ENCODE measurements at places on chromosomes 4 and X.

DNA sequence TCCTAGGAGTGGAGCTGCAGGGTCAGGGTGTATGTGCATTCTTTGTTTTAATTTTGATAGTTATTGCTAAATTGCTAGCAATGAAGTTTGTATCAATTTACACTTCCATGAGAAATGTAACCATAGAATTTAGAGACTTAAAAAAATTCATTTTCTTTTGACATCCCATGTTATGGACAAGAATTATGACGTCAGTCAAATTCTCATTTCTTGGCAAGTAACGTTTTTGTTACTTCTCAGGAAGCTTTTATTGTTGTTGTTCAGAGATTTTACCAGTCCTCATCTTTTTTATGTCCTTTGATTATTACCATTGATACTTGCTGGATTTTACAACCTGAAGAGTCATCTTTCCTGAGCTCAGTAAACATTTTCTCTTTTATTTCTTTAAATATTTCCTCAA lies 417.5 kb upstream of the ARX start:
- DNase-seq, result no peak

DNA sequence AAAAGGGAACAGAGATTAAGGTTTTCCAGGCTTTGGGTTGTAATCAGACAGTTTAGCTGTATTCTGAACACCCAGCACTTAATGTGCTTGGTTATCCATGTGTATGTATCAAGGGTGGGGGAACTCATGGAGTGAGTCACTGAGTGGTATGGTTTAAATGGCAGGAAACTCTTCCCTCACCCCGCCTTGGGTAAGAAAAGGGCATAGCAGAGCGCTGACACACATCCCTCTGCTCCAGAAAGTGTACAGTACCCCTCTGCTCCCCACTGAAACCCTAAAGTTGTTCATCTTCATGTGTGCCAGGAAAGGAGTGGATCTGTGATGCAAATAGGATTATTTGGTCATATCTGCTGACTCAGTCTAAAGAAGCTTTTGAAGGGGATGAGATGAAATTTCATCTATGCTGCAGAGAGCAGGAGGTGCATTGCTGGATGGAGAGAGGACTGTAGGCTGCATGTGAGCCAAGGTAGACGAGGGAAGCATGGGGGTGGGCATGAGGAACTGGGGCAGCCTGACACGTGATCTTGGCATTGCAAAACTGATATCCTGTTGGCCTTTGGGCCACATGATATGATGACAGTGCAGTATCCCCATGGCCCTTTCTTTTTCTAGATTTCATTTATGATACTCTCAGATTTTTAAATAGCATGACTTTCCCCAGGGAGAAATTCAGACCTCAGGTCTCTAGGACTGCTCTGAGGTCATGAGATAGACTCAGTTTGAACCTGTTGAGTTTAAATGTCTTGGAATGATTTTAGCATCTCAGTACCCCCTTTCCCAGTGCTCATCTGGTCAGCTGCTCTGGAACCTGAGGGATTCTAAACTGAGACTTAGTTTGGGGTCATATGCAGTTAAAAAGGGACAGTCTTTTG lies 84.8 kb downstream of the TMEM164 start:
- no peak for DNase-seq

DNA sequence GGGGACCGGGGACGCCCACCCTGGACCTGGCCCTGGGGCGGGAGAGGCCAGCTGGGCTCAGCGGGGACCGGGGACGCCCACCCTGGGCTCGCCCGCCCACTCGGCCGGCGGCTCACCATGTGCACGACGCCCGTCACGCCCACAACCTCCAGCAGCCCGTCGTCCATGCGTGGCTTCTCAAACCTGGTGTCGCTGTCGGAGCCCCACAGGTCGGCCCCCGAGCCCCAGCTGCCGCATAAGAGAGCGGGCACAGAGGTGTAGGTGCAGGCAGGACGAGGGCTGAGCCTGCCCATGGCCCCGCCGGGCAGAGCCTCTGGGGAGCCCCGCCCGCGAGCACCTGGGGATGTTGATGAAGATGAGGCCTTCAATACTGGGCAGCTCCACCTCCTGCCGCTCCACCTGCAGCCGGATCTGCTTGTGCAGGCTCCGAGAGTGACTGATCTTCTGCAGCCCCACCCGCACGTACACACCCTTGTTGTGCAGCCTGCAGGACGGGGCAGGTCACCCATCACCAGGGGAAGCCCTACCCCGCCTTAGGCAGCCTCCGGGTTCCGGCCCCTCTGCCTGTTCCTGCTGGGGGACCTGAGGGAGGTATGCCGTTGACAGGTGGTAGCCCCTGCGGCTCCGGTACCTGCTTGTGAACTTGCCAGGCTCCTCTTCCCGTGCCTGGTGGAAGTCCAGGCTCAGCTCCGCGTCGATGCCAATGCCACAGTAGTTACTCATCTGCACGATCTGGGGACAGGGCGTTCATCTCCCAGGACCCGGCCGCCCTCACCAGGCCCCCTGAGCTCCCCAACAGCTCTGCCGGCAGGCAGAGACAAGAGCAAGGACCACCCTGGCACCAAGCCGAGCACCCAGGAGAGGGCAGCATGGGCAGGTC lies 11.8 kb downstream of the DGKQ start:
- no peak for DNase-seq

DNA sequence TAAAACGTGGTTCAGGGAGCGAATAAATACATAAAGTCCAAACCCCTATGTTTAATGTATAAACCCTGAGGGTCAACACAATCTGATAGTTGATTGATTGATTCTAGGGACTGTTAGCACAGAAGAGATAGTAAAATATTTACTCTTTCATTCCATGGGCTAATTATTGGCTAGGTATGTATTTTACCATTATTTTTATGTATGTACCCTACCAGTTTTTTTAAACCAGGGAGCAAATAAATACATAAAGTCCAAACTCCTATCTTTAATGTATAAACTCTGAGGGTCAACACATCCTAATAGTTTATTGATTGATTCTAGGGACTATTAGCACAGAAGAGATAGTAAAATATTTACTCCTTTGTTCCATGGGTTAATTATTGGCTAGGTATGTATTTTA lies 40.0 kb downstream of the ZFX start:
- no peak for DNase-seq

- no peak for DNase-seq
Measured at GRCh38 chrX:1673337-1673736, 58.5 kb downstream of the ASMT start.

DNA sequence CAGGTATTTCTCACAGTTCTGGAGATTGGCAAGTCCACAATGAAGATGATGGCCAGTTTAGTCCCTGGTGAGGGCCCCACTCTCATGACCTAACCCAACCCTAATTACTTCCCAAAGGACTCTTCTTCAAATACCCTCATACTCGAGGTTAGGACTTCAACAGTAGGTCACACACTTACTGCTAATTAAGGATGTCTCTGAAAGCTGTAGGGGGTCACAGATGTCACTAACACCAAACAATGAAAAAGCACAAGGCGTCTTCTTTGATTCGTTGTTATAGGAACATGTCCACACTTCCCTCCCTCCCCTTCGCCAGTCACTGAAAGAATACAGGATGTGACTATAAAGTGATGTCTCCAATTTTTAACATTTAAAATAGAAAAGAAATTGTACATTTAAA lies 309.7 kb downstream of the PACRGL start:
- DNase-seq, result no peak

GRCh38 chr4:5337731-5338130 lies 286.5 kb downstream of the STK32B start:
- no peak for DNase-seq

GRCh38 chrX:105910563-105911105 lies 88.3 kb downstream of the NRK start:
- DNase-seq, result no peak

DNA sequence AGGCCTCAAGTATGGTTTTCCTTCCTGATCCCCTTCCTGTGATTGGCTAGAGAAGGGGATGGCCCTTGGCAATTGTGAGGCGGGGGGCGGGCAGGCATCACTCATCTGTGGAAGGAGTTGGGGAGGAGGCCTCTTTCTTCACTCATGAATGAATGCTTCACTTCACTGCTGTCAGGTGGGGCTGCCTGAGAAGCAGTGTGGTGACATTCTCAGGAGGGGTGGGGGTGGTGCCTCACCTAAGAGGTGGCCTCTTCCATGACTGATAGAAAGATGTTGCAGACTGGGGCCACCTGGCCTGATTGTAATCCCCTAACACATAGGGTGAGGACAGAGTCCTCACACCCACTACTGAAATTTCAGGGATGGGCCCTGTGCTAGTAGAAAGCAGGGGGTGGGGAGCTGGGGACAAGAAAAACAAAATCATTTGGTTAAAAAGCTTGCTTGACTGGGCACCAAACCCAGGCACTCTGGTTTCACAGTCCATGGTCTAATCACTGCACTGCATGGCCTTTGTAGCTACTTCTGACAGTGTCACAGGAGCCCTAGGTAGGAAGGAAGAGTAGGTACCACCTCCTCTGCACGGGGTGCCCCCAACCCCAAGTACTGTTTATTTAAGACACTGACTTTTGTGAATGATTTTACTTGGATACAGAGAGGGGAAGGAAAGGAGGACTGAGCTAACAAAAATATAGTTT lies 5.6 kb upstream of the HOPX start:
- DNase-seq, result no peak

DNA sequence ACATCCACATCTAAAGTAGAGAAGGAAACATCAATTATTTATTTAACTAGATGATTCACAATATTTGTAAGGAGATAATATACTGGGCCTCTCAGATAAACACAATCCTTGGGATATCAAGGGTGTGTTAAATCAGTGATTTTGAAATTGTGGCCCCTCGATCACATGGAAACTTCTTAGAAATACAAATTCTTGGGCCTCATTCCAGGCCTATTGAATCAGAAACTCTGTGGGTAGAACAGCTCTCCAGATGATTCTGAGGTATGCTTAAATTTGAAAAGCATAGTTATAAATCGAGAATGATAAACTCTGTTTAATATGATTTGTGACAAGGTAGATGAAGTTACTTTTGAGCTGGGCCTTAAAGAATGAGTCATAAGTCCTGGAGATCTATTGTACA lies 64.3 kb upstream of the GPR174 start:
- DNase-seq, result no peak

- DNase-seq, result no peak
Measured at GRCh38 chr4:137609718-137610430, 77.6 kb upstream of the PCDH18 start.

- DNase-seq, result no peak
Measured at GRCh38 chrX:12339921-12340320, 201.6 kb downstream of the FRMPD4 start.

DNA sequence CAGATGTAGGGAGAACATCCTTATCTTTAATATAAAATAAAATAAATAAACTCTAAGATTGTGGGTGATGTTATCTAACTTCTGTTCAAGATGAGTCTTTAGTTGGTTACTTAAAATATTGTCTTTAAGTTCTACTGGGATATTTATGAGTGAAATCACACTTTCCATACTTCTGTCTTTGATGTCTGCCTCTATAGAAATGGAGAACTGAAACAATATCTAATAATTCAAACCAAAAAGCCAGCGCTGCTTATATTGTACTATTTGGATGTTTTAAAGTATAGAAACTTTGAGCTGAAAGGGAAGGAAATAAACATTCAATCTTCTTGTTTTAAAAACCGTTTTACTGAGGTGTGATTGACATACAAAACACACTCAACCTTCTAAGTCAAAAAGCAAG lies 44.8 kb upstream of the RPS6KA3 start:
- no peak for DNase-seq

GRCh38 chrX:44432641-44433040 lies 89.2 kb upstream of the EFHC2 start:
- no peak for DNase-seq
